Endodermal cell (in vitro differentiated cells): ENCODE measurements at places on chromosomes 3 and 15. TPM values are rescaled to one million over a fixed set of nuclear protein-coding genes. Genes with fewer than 3 reads are reported as not detected.
A peak's percentile ranks its signal among the peaks of the same experiment; 100 is the strongest.

Gene CTXN2
- total RNA-seq, result 0.13 TPM in 2 of 3 replicates, not detected in the other

- H3K36me3 ChIP-seq, result no peaks in the 10 kb centered on the region
- no peaks in the 10 kb centered on the region for H3K4me1 ChIP-seq
- no peak for DNase-seq
- H3K27me3 ChIP-seq, result no peaks in the 10 kb centered on the region
Measured at GRCh38 chr15:100849855-100850218, 29.8 kb upstream of the ALDH1A3 start.

DNA sequence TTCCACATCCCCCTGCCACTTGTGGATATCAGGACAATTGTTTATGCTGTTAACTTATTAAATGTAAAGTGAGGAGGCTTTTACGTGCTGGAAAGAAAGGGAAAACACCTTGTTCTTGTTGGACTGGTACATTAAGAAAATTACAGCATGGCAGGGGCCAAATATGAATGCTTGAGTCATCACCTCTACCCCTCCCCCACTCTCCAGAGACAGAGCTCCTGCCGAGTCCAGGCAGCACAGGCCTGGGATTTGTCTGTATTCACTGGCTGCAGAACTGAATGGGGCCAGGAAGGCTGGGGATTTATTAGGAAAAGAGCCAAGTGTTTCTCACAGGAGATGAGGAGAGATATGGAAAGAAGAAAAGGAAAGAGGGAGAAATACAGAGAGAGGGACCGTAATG, 308.9 kb downstream of the EPHB1 start:
- peaks cover 5% of the 10 kb centered on the region for H3K27me3 ChIP-seq
- no peak for DNase-seq
- no peak overlapping the region for H3K27ac ChIP-seq
- H3K4me3 ChIP-seq, result no peak overlapping the region

DNA sequence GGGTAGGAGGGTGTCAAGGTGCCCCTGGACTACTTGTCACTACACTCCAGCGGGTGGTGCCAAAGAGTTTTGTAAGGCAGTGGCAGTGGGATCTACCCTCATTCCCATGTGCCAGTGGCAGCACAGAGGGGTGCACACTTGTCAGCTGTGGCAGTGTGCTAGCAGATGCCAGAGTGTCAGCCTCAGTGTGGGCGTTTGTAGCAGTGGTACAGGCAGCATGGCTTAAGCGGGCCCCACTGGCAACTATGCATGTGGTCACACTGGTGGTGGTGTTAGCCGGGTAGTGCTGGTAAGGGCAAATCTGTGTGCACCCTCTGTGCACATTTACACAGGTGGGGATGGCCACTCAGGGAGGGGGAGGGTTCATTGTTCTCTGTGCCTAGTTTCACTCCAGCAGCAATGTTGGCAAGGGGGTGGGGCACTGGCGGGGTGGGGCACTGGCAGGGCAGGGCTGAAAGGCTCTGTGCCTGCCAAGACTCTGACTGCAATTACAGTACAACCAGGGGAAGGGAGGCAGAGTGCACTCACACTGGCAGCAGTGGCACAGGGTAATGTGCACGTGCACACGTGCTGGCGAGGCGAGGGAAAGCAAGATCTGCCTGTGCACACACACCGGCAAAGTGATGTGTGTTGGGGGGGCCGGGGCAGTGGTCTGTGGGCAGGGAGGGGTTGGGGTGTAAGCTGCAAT, 31.8 kb downstream of the MYO9A start:
- no peaks in the 10 kb centered on the region for H3K36me3 ChIP-seq
- DNase-seq, result no peak
- H3K4me1 ChIP-seq, result no peaks in the 10 kb centered on the region
- no peaks in the 10 kb centered on the region for H3K27me3 ChIP-seq
- H3K27ac ChIP-seq, result no peak overlapping the region
- no peak overlapping the region for H3K4me3 ChIP-seq

DNA sequence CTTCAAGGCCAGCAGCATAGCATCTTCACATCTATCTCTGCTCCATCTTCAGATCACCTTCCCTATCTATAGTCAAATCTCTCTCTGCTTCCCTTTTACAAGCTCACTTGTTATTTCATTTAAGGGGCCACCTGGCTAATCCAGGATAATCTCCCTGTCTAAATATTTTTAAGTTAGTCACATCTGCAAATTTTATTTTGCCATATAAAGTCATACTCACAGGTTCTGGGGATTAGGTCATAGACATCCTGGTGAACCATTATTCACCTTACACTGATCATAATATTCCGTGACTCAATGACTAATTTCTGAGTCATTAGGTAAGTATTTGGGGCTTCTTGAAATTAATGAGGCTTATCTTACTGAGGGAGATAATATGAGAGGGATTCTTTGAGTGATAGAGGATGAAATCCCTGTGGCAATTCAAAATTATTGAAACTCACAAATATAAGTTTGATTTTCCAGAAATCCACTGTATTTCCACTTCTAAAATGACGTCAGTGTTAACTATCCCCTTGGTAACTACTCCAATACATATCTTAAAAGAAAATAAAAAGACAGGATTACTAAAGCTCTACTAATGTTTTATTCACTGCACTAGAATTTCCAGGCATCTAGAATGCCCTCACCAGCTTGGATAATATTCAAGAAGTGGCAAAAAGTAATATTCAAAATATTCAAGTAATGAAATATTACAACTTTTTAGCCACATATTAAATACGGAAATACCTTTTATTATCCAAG, 93.7 kb upstream of the RBMS3 start:
- H3K4me3 ChIP-seq, result no peak overlapping the region
- peaks cover 6% of the 10 kb centered on the region for H3K4me1 ChIP-seq
- H3K36me3 ChIP-seq, result no peaks in the 10 kb centered on the region
- no peak overlapping the region for H3K27ac ChIP-seq
- H3K27me3 ChIP-seq, result peaks cover 35% of the 10 kb centered on the region
- no peak for DNase-seq

- H3K27ac ChIP-seq, result peak overlapping the region; percentile 39
- H3K4me3 ChIP-seq, result no peak overlapping the region
- no peaks in the 10 kb centered on the region for H3K27me3 ChIP-seq
- H3K36me3 ChIP-seq, result peaks cover 1% of the 10 kb centered on the region
- peaks cover 11% of the 10 kb centered on the region for H3K4me1 ChIP-seq
Measured at GRCh38 chr3:53258600-53259426, 3.0 kb upstream of the TKT start.

DNA sequence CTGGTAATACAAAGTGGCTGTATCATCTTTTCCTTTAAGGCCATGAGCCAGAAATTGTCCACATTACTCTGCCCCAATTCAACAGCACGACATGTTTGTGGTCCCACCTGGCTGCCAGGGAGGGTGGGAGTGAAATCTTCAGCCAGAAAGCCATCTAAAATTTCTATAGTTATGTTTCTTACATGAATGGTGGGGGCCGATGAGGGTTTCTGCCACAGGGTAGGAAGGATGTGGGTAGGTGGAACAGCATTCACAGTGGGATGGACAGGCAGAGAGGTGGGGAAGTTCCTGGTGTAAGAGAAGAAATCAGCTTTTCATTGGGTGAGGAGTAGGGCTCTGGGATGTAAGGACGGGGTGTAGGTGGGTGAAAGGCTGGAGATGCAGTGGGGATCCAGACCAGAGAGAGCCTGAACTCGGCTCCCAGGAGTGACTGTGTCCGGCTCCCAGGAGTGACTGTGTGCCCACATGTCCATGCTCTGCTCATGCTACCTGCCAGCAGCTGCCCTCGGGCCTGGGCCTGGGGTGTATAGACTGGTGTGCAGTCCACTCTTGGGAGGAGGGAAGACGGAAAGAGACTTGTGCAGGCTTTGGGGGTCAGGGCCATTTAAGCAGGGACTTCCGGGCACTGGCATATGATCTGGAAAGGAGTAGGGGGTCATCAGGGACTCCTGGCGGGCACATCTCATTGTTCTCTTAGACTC, 3.8 kb upstream of the FBLN2 start:
- DNase-seq, result no peak
- H3K4me1 ChIP-seq, result peaks cover 9% of the 10 kb centered on the region
- no peaks in the 10 kb centered on the region for H3K27me3 ChIP-seq
- no peak overlapping the region for H3K4me3 ChIP-seq

DNA sequence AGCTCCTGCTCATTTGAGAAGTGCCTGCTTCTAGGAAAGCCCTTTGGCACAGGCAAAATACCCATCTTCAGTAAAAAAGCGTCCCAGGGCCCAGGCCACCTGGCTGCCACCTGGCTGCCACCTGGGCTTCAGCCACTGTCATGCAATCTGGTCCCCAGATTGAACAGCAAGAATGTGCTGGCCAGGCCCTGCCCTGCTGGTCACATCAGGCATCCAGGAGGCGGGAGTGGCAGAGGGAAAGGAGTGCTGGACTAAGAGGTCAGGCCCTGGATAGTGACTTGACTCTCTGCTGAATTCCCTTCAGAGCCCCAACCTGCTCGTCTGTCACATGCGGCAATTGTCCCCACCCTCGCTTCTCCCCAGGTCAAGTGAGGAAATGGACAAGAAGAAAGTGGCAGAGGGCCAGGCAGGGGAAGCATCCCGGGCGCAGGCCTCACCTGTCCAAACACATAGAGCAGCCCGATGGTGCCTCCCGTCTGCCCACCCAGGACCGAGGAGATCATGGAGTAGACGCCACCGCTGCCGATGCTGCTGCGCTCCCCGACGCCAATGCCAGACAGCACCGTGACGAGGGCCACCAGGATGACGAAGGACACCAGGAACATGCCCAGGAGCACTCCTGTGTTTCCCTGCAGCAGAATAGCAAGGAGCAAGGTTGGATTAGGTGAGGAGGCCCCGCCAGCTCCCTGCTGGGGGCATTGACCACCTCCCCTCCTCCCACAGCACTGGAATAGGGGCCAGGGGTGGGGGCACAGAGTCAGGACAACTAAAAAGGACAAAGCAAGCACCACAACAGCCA, 25.5 kb downstream of the SLC12A8 start:
- DNase-seq, result peak; percentile 72
- H3K27ac ChIP-seq, result no peak overlapping the region
- peaks cover 13% of the 10 kb centered on the region for H3K36me3 ChIP-seq
- H3K27me3 ChIP-seq, result no peaks in the 10 kb centered on the region
- H3K4me3 ChIP-seq, result no peak overlapping the region

- DNase-seq, result no peak
- H3K27ac ChIP-seq, result no peak overlapping the region
- H3K4me3 ChIP-seq, result no peak overlapping the region
- no peaks in the 10 kb centered on the region for H3K27me3 ChIP-seq
- no peaks in the 10 kb centered on the region for H3K36me3 ChIP-seq
Measured at GRCh38 chr15:25776071-25776746, 86.9 kb downstream of the ATP10A start.

Gene NEK10
- total RNA-seq, result 1.4 and 2.4 TPM in 2 replicates
